ENCODE measurements at places on chromosomes 16 and 17.

DNA sequence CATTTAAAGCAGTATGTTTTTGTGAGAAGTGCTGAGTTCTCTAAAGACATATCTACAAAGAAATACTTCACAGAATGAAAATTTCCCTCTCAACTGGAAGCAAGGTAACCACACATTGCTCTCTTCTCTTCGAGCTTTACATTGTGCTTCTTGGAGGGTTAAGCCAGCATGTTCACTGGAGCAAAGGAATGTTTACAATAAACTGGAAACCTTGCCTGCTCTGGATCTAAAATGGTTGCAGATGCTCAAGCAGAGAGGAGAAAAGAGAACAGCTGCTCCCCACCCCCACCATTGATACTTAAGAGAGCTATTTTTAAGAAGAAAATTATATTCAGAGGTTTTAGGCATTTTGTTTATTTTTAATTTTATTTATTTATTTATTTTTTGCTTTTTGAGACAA, 213.1 kb downstream of the CEP112 start:
- no peak for DNase-seq

GRCh38 chr17:57956291-57957119, 1.3 kb upstream of the CUEDC1 start:
- no peak for DNase-seq

DNA sequence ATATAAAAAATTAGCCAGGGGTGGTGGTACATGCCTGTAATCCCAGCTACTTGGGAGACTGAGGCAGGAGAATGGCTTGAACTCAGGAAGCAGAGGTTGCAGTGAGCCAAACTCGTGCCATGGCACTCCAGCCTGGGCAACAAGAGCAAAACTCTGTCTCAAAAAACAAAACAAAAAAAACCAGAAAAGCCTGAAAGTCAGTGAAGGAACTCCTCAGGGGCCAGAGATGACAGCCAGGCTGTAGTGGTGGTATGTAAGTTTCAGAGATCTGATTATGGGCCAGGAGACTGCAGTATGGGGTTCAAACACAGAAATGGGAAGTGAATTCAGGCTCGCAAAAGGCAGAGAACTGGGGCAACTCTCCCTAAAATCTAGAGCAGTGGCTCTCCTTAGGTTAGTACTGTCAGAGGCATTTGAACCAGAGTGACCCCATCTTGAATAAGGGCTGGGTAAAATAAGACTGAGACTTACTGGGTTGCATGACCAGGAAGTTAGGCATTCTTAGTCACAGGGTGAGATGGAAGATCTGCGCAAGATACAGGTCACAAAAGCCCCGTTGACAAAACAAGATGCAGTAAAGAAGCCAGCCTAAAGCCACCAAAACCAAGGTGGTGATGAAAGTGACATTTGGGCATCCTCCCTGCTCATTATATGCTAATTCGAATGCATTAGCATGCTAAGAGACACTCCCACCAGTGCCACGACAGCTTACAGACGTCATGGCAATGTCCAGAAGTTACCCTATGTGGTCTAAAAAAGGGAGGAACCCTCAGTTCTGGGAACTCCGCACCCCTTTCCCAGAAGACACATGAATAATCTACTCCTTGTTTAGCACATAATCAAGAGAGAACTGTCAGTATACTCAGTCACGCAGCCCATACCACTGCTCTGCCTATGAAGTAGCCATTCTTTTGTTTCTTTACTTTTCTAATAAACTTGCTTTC, 120.2 kb upstream of the XYLT1 start:
- no peak for DNase-seq

- no peak for DNase-seq
These were observed 269.6 kb upstream of the CNTNAP4 start for GRCh38 chr16:76007645-76008044.

GRCh38 chr17:39008633-39009032, 41.4 kb upstream of the FBXO47 start:
- DNase-seq, result no peak

DNA sequence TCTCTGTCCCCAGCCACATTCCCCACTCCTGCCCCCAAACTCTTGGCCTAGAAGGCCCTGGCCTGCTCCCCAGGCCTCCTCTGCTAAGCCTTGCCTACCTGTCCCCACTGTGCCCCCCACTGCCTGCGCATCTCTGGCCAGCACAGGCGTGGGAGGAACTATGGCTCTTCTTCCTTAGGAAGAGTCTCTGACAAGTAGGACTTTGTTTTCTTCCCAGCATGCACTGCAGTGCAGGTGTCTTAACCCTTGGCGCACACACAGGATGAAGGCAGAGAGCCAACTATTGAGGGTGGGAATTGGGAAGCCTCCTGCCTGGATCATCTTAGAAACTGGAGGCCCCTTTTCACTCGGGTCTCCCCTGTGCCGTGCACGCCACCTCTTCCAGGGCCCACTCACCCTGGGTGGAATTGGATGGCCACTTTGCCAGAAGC, 3.6 kb downstream of the AMDHD2 start:
- DNase-seq, result no peak

GRCh38 chr17:43314611-43315011, 80.8 kb upstream of the RNU2-1 start:
- no peak for DNase-seq

GRCh38 chr17:50096092-50096491, 941 bp downstream of the PDK2 start:
- no peak for DNase-seq

- DNase-seq, result no peak
These were observed 74.1 kb downstream of the PRKCB start for GRCh38 chr16:23909792-23910418.
